ENCODE measurements at places on chromosomes 3 and 15. TPM values are rescaled to one million over a fixed set of nuclear protein-coding genes. Genes with fewer than 3 reads are reported as not detected.

Gene SQOR
- 29.1 TPM for polyA plus RNA-seq

Gene GOLGA8T
- 0.75 TPM for polyA plus RNA-seq

Gene MYL3
- polyA plus RNA-seq = 22.2 TPM

Gene ARNT2
- polyA plus RNA-seq = 63.6 TPM

Gene WDR93
- polyA plus RNA-seq = 3.0 TPM

Gene AMIGO3
- 1.5 TPM for polyA plus RNA-seq

Gene ALDH1A2
- polyA plus RNA-seq = 287 TPM

Gene GOLIM4
- 130 TPM for polyA plus RNA-seq

Gene TMEM62
- 15.1 TPM for polyA plus RNA-seq

Gene TUSC7
- not detected for polyA plus RNA-seq

Gene EAF2
- 10.3 TPM for polyA plus RNA-seq

Gene CCR3
- polyA plus RNA-seq = 0.21 TPM

Gene ANKRD63
- polyA plus RNA-seq = not detected

Gene NPAP1
- polyA plus RNA-seq = 0.56 TPM

Gene VWA5B2
- polyA plus RNA-seq = 1.3 TPM

Gene ATP13A5
- not detected for polyA plus RNA-seq

Gene CHRNA7
- polyA plus RNA-seq = 10.3 TPM

Gene GABRA5
- 0.26 TPM for polyA plus RNA-seq

Gene NXPE3
- 8.2 TPM for polyA plus RNA-seq

Gene CFAP100
- 0.55 TPM for polyA plus RNA-seq

Gene SLC28A1
- 5.3 TPM for polyA plus RNA-seq

Gene CERS3
- polyA plus RNA-seq = 0.25 TPM

Gene KBTBD8
- polyA plus RNA-seq = 1.5 TPM

Gene MNS1
- 39.5 TPM for polyA plus RNA-seq

Gene EDEM1
- 18.8 TPM for polyA plus RNA-seq

Gene RYR3
- 5.9 TPM for polyA plus RNA-seq

Gene TM4SF18
- polyA plus RNA-seq = 33.1 TPM
